ENCODE measurements at places on chromosomes 7 and 10. TPM values are rescaled to one million over a fixed set of nuclear protein-coding genes. Genes with fewer than 3 reads are reported as not detected.

GRCh38 chr7:42012786-42013360, 224.1 kb downstream of the GLI3 start:
- DNase-seq = no peak

DNA sequence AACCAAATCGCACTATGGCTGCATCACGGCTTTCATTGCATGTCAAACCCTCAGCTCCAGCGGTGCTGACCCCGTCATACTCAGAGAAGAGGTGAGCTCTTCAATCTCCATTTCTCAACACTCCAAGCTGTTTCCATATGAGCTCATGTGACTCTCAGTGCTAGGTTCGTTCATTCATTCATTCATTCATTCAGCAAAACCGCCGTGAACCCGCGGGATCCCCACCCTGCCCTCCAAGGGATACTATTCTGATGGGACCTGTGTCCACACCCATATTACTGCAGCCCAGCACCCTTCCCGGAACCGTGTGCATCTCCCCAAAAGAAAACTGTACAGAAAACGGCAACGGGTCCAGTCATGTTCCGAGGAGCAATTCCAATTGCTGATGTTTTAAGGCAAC, 184.7 kb downstream of the DIP2C start:
- no peak for DNase-seq

GRCh38 chr10:91350651-91351081, 59.5 kb upstream of the HECTD2 start:
- DNase-seq = no peak

- DNase-seq = no peak
These were observed 319.8 kb upstream of the PHYHIPL start for GRCh38 chr10:58856508-58857240.

DNA sequence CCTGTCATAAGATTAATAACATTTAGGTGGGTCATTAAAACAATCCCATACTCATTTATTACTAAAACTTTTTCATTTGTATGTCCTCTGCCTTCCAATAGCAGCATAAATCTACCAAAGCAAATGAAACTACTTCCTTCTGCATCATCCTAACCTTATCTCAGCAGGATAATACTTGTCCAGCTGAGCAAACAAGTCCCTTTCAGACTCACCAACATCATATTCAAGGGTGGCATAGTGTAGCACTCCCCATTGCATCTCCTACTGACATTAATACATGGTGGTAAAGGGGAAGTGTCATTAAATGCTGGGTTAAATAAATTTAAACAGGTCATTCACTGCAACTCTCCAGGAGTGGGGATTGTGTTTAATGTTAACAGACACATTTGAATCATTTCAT, 3.4 kb upstream of the MINDY3 start:
- DNase-seq = no peak

DNA sequence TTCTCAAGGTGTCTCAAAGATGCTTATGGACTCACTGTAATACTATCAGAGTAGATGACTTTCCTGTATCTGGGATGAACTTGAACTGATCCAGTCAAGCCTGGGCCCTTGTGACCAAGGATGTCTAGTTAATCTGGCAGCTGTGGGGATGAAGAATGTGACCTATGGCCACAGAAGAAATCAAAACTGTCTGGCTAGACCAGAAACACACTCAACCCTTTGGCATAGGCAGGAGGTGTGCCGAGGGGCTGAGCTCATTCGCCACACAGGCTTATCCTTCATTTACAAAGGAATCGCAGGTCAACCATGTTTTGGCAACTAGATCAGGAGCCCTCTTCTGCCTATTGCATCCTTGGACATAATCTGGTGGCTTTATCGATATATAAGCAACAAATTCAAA, 110.6 kb downstream of the ATXN7L1 start:
- DNase-seq = no peak

- DNase-seq = no peak
These were observed 87.6 kb upstream of the SEMA3D start for GRCh38 chr7:85274454-85274853.

GRCh38 chr10:101940916-101941315, 97.3 kb upstream of the KCNIP2 start:
- DNase-seq = no peak

- DNase-seq = no peak
These were observed 28.3 kb upstream of the GNA12 start for GRCh38 chr7:2872296-2872874.

GRCh38 chr10:30103595-30104320, 44.4 kb upstream of the JCAD start:
- DNase-seq = no peak

- DNase-seq = no peak
These were observed 228.1 kb upstream of the PFKP start for GRCh38 chr10:2839081-2839725.

GRCh38 chr10:102066399-102067088, 1.4 kb downstream of the HPS6 start:
- peak; percentile 9 for DNase-seq

DNA sequence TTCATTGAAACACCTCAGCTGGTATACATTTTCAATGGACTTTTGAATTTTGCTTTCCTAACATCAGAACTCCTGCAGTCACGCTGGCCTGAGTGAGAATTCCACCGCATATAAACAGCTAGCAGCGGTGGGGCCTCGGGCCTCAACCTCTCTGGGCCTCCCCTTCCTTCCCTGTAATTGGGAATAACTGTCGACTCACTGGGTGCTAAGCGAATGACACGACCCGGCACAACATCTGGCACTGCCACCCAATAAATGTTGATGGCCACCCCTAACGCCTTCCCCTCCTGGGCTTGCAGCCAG, 670 bp downstream of the RCC1L start:
- DNase-seq = peak; percentile 12

- no peak for DNase-seq
These were observed 15.2 kb downstream of the PDGFA start for GRCh38 chr7:504221-505111.

- no peak for DNase-seq
These were observed 39.6 kb downstream of the STARD3NL start for GRCh38 chr7:38217672-38218071.

- no peak for DNase-seq
These were observed 232.1 kb upstream of the GRB10 start for GRCh38 chr7:51014811-51015210.

DNA sequence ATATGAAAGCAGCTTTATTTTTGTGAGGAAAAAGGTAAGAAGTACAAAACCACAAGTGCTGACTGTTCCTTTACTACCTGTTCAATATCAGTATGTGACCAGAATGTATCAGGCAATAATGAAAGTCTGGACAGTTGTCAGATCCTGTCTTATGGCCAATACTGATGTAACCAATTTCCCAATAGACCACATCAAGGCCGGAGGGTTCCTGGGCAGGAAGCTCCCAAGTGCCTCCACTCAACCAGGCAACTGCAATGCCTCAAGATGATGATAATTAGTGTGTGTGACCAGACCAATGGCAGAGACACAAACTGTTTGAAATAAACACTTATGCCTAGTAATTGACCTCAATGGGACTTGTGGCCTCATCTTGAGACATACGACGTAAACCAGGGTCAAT, 149.4 kb upstream of the ASAH2 start:
- DNase-seq = no peak

DNA sequence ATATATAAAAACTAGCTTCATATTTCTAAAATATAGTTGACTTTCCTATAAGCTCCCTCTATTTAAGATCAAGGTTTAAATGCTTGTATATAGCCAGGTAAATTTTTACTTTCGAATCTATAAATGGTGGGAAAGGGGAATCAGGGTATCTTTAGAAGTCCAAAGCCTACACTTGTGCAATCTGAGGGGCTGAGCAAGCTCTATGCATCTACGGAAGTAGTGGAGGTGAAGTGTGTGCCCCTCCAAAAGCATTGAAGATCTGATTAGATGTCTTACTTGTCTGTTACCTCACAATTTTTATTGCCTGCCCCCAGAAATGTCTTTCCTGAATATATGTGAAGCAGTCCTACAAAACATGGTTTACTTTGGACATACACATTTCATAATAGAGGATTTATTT, 1.6 kb downstream of the AKAP9 start:
- no peak for DNase-seq

- DNase-seq = no peak
These were observed 678.3 kb upstream of the C7orf33 start for GRCh38 chr7:147912291-147912690.

- DNase-seq = no peak
These were observed 58.1 kb upstream of the OPN4 start for GRCh38 chr10:86596266-86596665.

- DNase-seq = no peak
These were observed 256.6 kb upstream of the GLI3 start for GRCh38 chr7:42493436-42494198.

GRCh38 chr10:21327289-21327993, 198.0 kb downstream of the SKIDA1 start:
- DNase-seq = no peak

- DNase-seq = no peak
These were observed 203.0 kb upstream of the MDFIC start for GRCh38 chr7:114718861-114719260.

DNA sequence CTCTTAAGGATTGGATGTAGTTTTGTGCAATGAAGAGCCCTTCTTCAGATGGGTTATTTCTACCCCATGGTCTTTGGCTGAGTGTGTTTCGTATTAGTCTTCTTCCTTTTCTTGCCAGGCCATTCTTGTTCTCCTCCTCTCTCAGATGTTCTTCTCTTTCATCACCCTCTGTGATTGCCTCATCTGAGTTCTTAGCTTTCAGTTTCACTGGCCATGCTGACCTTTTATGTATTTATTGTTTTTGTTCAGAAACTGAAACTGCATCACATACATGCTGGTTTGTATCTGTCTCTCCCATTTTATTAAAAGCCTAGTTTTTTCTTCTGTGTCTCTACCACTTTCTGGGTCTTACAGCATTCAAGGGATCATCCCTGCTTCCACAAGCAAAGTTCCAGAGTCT, 21.7 kb upstream of the PCGF5 start:
- peak; percentile 22 for DNase-seq

DNA sequence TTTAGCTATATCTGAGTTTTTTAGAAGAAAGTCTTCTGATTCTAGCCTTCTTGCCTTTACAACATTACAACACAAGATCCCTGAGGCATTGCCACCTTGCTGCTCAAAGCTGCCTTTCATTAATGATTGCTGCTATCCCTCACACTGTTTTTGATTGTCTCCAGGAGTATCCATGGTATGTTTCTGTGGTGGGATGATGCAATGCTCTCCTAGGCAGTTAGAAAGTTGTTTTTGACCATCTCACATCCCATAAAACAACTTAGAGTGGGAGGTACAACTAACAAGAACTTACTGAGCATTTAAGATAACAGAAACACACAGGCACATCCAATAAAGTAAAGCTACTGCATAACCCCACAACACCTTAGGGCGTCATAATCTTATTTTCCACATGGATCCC, 1156.0 kb upstream of the LRRTM3 start:
- no peak for DNase-seq

GRCh38 chr7:97461596-97461995, 270.3 kb upstream of the TAC1 start:
- no peak for DNase-seq

DNA sequence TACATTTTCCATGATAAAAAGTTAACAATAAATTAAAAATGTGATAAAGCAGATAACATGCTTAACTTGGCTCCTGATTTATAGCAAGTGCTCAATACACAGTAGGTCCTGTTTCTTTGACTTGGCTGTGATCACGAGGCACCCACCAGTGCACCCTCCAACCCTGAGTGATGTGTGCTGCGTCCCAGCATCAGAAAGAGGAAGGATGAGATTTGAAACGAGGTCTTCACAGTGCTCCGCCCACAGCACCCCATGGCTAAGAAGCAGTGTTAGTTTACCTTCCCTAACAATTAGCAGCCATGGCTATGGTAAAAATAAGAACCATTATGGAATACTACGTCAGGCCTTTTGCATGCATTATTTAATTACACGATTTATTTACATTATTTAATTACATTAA, 292.0 kb upstream of the ZMIZ1 start:
- no peak for DNase-seq

DNA sequence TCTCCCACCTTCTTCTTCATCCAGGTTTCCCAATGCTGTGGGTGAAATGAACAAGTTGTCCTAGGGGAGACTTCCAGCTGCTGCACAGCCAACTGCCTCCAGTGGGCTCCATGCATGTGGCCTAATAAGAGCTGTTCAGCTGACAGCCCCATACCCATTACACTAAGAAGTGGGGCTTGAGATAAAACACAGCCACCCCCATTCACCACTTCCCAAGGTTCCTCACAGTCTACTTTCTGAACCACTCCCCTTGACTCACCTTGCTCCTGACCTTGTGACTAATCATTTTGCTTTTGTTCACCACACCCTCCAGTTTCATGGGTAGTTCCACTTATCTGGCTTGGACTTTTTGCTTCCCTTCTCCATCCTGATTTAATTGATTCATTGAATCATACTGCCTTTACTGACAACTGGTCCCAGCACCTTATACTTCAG, 119.3 kb downstream of the CABCOCO1 start:
- no peak for DNase-seq

- DNase-seq = no peak
These were observed 251.9 kb upstream of the ZNF32 start for GRCh38 chr10:43900571-43900970.

DNA sequence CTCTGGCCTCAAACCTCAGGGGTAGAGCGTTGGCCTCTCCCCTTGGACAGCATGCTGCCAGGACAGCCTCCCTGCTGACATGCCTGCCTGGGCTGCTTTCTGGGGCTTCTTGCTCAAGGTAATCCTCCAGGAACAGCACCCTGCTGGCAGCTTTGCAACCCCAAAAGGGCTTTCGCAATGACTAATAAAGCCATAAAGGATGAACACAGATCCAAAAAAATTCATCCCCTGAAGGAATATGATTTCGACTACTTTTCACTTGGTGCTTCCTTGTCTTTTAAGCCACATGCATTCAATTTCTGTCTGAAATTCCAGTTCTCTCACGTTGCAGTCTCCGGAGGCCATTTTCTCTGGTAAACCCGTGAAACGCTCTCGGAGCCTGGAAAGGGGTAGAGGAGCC, 15.1 kb upstream of the SH3PXD2A start:
- no peak for DNase-seq

DNA sequence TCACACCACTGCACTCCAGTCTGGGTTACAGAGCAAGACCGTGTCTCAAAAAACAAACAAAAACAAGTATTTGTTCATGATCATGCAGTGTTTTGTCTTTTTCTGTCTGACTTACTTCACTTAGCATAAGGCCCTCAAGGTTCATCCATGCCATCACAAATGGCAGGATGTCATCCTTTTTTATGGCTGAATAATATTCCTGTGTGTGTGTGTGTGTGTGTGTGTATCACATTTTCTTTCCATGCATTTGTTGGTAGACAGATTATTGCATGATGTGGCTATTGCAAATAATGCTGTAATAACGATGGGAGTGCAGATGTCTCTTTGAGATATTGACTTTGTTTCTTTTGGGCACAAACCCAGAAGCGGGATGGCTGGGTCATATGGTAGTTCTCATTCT, 14.3 kb upstream of the MNX1 start:
- DNase-seq = no peak

The ARHGAP22 gene
- polyA plus RNA-seq = not detected

The SKIDA1 gene
- polyA plus RNA-seq = not detected

The ODAD2 gene
- not detected for polyA plus RNA-seq

The CLEC5A gene
- polyA plus RNA-seq = not detected

The SYCE1 gene
- 0.61 TPM for polyA plus RNA-seq

The FOXP2 gene
- polyA plus RNA-seq = not detected

The TBX20 gene
- polyA plus RNA-seq = not detected

The ASB10 gene
- not detected for polyA plus RNA-seq

The BLNK gene
- 0.18 TPM for polyA plus RNA-seq

The PLCE1 gene
- polyA plus RNA-seq = 0.30 TPM

The TEX36 gene
- not detected for polyA plus RNA-seq

The C7orf33 gene
- not detected for polyA plus RNA-seq

The ADAM12 gene
- not detected for polyA plus RNA-seq

The HABP2 gene
- polyA plus RNA-seq = not detected

The THSD7A gene
- not detected for polyA plus RNA-seq

The DPCD gene
- polyA plus RNA-seq = 2.4 TPM

The ZNF12 gene
- polyA plus RNA-seq = 25.2 TPM

The TMEM184A gene
- 0.06 TPM for polyA plus RNA-seq

The CHAT gene
- polyA plus RNA-seq = not detected

The HOXA1 gene
- 0.09 TPM for polyA plus RNA-seq
